ENCODE measurements at places on chromosomes 16 and 17.

DNA sequence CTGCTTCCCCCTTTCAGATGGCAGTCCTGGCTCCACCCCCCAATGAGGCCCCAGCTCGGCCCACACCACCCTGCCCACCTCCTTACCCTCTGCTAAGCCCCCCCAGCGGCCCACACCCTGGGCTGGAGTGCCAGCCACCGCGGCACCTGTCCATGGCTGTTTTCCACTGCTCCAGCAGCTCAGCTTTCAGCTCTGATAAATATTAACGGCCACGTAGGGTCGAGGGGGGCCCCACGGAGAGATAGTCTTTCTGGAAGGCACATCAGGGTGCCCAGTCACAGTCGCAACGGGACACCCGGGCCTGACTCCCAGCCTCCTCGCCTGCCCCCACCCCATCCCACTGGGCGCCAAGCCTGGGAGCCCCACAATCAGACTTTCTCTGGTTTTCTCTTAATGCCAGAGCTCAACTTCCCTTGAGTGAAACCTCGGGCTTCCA is 46.5 kb upstream of the CIBAR2 start:
- DNase-seq = no peak

DNA sequence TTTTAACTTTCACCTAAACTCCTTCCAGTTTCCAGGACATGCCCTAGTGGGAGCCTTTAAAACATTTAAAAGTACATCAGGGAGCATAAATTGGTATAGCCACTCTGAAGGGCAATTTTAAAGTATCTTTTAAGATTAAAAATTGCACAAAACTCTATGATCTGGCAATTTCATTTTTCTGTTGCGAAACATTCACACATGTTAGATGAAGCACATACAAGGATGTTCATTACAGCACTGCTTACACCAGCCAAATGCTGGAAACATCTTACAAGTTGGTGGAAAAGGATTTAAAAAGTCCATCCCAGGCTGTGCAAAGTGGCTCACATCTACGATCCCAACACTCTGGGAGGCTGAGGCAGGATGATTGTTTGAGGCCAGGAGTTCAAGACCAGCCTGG is 26.4 kb upstream of the LONP2 start:
- no peak for DNase-seq

DNA sequence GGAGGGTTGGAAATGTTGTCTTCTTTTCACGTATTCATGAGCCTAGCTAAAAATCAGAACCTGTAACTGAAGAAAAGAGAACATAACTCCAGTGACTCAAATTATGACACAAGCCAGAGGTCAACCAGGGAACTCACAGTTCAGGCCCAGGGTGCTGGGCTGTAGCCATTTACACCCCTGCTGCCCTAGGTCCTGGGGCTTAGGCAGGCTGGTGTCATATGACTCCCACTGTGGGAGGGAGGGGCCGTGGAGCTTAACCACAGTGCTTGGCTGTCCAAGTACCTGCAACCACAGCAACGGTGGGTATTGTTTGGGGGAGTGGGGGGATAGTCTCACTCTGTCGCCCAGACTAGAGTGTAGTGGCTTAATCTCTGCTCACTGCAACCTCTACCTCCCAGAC is 71.1 kb upstream of the AMZ2 start:
- peak; percentile 8 for DNase-seq

DNA sequence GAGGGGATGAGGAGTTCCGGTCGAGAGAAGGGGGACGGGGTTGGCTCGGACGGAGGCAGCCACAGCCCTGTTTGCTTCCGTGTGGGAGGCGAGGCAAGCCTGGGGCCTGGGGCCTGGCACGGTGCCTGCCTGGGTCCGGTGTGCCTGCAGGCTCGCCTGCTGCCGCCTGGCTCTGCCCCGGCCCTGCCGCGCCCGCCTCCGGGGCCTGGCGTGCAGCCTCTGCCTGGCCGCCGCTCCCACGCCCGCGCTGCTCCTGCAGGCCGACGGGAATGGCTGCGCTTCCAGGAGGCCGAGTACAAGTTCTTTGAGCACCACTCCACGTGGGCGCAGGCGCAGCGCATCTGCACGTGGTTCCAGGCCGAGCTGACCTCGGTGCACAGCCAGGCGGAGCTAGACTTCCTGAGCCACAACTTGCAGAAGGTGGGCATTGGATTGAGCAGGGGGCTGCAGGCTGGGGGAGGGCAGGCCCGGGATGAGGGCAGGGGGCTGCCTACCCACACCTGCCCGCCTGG is 53.1 kb downstream of the MRC2 start:
- DNase-seq = no peak

DNA sequence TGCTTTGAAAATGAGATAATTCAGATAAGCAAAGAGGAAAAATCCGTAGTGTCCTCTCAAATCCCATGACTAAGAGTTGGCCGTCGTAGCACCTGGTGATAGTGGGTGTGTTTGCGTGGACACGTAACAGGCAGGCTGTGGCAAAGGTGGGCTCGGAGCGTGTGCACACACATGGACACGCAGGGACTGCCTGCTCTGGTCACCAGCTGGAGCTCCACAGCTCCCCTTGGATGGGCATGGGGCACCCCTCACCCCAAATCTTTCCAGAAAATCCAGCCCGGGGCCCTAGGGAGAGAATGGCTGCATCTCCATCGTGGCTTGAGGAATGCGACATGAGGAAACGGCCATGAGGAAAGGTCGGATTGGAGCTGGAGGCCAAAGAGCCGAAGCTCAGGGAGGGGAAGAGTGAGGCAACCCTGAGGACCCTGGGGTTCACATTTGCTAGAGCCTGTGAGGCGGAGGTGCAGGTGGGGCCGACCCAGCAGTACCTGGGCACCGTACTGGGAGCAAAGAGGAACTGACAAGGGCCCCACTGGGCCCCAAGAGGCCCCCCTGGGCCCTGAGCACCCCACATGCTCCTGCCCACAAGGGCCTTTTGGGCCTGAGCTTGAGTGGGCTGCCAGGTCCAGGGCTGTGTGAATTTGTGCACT is 51.6 kb downstream of the DNAH17 start:
- no peak for DNase-seq

DNA sequence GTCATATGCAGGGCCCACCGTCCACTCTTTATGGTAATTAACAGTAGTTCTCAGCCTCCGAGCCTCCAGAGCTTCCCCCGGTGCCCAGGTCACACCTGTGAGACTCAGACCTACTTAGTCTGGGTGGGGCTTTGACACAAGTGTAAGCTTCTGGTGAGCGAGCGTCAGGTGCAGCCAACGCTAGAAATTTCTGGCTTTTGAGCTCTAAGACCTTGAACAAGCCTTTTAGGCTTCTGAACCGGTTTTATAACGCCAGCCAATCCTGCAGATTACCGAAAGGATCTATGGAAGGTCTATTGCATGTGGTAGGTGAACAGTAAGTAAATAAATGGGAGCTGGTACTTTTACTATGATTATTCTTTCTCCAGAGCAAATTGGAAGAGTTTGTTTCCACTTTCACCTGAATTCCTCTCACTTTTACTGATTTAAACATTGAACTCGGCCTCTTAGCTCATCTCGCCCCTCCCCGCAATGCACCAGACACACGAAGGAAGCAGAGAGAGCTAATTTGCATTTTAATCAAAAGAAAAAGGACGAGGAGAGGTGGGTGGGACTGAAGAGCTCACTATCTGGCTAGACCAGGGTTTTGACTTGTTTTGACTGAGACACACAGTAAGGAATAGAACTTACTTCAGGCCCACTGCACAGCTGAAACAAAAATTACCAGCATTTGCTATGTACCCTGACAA is 47.1 kb downstream of the ABAT start:
- peak; percentile 49 for DNase-seq

DNA sequence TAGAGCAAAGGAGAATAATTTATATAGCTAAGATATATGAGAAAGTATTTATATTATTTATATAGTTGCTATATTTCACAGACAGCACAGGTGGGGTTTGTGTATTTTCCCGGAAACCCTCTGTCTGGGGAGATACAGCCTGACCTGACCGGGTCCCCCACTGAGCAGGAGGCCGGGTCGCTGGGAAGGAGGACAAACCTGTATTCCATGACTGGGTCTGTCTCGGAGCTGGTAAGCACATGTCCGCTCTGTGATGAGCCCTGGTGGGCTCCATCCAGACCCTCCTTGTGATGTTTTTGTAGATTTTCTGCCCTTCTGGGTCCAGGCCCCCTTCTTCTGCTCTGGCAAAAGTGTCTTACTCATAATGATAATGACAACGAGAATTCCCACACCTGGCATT is 27.7 kb downstream of the WNT9B start:
- no peak for DNase-seq

All from NCI-H1417 (cell line).